ENCODE measurements at places on chromosomes 5 and 9. TPM values are rescaled to one million over a fixed set of nuclear protein-coding genes. Genes with fewer than 3 reads are reported as not detected.

The EGFLAM gene
- not detected for total RNA-seq

The NR5A1 gene
- total RNA-seq, result not detected

The SLC6A19 gene
- total RNA-seq, result not detected

- H3K27me3 ChIP-seq, result no peaks in the 10 kb centered on the region
- no peak overlapping the region for H3K27ac ChIP-seq
- no peak for DNase-seq
- peaks cover 27% of the 10 kb centered on the region for H3K4me1 ChIP-seq
- no peak overlapping the region for H3K4me3 ChIP-seq
Measured at GRCh38 chr9:86763791-86764190, 183.5 kb downstream of the GAS1 start.

DNA sequence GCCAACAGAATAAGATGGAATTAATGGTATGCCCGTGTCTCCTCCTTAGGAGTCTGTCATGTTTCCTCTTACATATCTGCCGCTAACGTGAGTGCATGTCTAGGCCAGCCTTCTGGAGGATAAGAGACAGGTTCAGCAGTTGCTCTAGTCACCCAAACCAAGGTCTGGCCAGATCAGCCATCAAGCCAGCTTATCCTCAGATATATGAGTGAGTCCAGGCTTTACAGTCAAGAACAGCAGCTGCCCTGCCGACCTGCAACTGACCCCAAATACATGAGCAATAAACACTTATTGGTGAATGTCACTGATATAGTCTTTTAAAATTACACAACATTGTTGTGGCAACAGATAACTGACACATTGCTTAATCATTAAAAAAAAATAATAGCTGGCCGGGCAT is 123.5 kb downstream of the TSSK1B start:
- no peak overlapping the region for H3K4me3 ChIP-seq
- H3K27me3 ChIP-seq, result no peaks in the 10 kb centered on the region
- DNase-seq, result no peak

DNA sequence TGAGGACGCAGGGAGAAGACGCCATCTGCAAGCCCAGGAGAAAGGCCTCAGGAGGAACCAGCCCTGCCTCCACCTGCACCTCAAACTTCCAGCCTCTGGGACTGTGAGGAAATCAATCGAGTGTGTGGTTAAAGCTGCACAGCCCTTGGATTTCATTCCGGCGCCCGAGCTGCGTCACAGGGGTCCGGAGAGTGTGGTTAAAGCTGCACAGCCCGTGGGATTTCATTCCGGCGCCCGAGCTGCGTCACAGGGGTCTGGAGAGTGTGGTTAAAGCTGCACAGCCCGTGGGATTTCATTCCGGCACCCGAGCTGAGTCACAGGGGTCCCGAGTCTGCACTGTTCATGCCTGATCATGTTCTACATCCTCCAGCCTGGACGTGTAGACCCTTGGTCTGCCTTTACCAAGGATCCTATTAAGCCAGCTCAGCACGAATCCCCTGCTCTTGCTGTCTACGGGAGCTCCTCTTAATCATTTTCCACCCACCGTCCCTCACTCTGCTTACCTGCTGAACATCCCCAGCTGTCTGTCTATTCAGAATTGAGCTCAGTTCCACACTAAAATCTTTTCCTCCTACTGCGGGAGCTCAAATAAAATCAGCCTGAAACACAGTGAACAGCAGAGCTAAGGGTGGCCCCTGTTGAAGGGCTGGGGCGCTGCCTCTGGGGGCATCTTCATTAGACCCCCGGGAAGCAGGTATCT is 73.0 kb upstream of the OLFM1 start:
- H3K4me3 ChIP-seq, result no peak overlapping the region
- H3K36me3 ChIP-seq, result no peaks in the 10 kb centered on the region
- H3K4me1 ChIP-seq, result no peaks in the 10 kb centered on the region
- H3K27me3 ChIP-seq, result peaks cover 13% of the 10 kb centered on the region

GRCh38 chr5:17428176-17428800 is 69.7 kb upstream of the TAF11L2 start:
- no peak for DNase-seq
- H3K36me3 ChIP-seq, result no peaks in the 10 kb centered on the region
- peaks cover 55% of the 10 kb centered on the region for H3K27me3 ChIP-seq
- H3K4me3 ChIP-seq, result no peak overlapping the region
- no peaks in the 10 kb centered on the region for H3K4me1 ChIP-seq

GRCh38 chr9:87796196-87796595 is 70.3 kb downstream of the CTSL start:
- no peak for DNase-seq
- H3K4me1 ChIP-seq, result peaks cover 16% of the 10 kb centered on the region
- no peak overlapping the region for H3K27ac ChIP-seq
- no peak overlapping the region for H3K4me3 ChIP-seq
- H3K27me3 ChIP-seq, result no peaks in the 10 kb centered on the region

- no peak overlapping the region for H3K27ac ChIP-seq
- no peak overlapping the region for H3K4me3 ChIP-seq
- no peaks in the 10 kb centered on the region for H3K36me3 ChIP-seq
- no peaks in the 10 kb centered on the region for H3K27me3 ChIP-seq
- no peak for DNase-seq
- H3K4me1 ChIP-seq, result peaks cover 21% of the 10 kb centered on the region
Measured at GRCh38 chr5:45277860-45278259, 418.3 kb downstream of the HCN1 start.

- H3K27me3 ChIP-seq, result peaks cover 43% of the 10 kb centered on the region
- H3K27ac ChIP-seq, result no peak overlapping the region
- no peak for DNase-seq
- H3K36me3 ChIP-seq, result no peaks in the 10 kb centered on the region
- no peak overlapping the region for H3K4me3 ChIP-seq
Measured at GRCh38 chr5:156684216-156684615, 165.9 kb upstream of the PPP1R2B start.

GRCh38 chr9:17627641-17628040 is 48.8 kb downstream of the SH3GL2 start:
- no peaks in the 10 kb centered on the region for H3K36me3 ChIP-seq
- no peaks in the 10 kb centered on the region for H3K27me3 ChIP-seq
- H3K4me1 ChIP-seq, result no peaks in the 10 kb centered on the region

DNA sequence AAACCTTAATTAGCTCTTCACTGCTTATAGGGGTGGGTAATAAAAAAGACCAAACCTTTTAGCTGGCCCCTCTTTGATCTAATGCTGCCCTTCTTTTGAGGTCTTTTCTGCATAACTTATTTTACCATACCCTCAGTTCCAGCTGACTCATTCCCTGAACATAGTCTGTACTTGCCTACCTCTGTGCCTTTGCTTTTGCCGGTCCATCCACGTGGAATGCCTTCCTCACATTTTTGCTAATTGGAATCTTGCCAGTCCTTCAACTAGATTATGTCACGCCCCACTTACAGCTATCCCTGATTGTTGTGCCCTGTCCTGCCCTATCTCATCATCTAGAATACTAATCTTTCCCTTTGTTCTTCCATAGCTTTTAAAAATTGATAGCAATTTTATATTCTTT is 44.2 kb downstream of the FAF2 start:
- H3K4me3 ChIP-seq, result no peak overlapping the region
- DNase-seq, result no peak
- no peaks in the 10 kb centered on the region for H3K27me3 ChIP-seq
- peaks cover 41% of the 10 kb centered on the region for H3K36me3 ChIP-seq
- no peak overlapping the region for H3K27ac ChIP-seq

DNA sequence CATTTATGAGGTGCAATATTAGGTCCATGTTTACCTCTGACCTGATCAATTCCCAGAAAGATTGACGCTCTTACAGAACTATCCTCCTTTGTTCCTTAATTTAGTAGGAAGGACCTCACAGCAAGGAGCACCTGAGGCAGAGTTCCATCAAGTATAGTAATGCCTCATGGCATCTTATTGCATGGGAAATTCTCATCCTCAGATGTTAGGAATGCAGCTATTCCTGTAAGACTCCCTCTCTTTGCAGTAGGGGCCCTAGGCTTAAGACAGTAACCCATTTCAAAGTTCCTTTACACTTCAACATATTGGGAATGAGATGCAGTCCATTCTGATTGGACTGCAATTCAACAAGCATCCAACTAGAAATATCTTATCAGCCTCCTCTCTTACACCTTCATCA is 69.8 kb downstream of the SLCO4C1 start:
- H3K27me3 ChIP-seq, result no peaks in the 10 kb centered on the region
- H3K36me3 ChIP-seq, result no peaks in the 10 kb centered on the region
- H3K4me1 ChIP-seq, result peaks cover 10% of the 10 kb centered on the region

DNA sequence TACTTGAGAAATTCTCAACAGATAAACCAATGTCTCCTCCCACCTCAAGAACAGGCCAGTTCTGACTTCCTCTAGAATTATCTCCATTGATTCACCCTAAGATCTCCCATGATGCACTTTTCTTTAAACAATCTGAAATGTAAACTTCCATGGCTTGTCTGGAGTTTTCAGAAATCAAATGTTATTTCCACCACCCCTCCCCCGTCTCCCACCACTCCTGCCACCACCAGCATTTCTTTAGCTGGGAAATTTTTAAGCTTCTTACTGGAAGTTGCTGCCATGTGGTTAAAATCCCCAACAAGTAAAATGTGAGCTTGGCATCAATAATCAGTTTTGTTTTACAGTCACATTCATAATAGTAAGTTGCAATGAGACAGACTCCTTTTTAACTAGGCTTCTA is 32.8 kb upstream of the BASP1 start:
- DNase-seq, result no peak
- H3K36me3 ChIP-seq, result no peaks in the 10 kb centered on the region
- H3K27me3 ChIP-seq, result no peaks in the 10 kb centered on the region
- H3K4me3 ChIP-seq, result no peak overlapping the region

- no peak for DNase-seq
- no peak overlapping the region for H3K27ac ChIP-seq
- no peaks in the 10 kb centered on the region for H3K36me3 ChIP-seq
- H3K27me3 ChIP-seq, result no peaks in the 10 kb centered on the region
- no peak overlapping the region for H3K4me3 ChIP-seq
Measured at GRCh38 chr5:100898504-100899346, 4.4 kb downstream of the ST8SIA4 start.

All from Calu3 (cell line).